ENCODE measurements at places on chromosomes 3 and 15.
A peak's percentile ranks its signal among the peaks of the same experiment; 100 is the strongest.

DNA sequence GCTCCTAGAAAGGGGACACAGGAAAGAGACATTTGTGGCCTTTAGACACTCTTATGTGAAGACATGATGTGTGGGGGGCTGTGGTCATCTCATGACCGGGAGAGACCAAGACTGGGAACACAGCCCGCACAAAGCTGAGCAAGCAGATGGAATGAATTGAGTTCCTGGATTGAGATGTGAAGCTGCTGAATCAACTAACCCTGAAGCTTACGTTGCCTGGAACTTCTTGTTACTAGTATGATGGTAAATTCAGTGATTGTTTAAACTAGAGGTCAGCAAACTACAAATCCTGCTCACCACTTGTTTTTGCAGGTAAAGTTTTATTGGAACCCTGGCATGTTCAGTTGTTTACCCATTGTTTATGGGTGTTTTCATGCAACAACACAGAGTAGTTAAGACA is 83.4 kb upstream of the BHLHE40 start:
- no peak for DNase-seq

- DNase-seq: no peak
Measured at GRCh38 chr3:138748190-138748589, 86.5 kb downstream of the PIK3CB start.

- no peak for DNase-seq
Measured at GRCh38 chr3:36318621-36319200, 61.6 kb upstream of the STAC start.

GRCh38 chr3:138923531-138923994 is 23.4 kb downstream of the FOXL2 start:
- peak; percentile 82 for DNase-seq

- DNase-seq: peak; percentile 94
Measured at GRCh38 chr3:134357914-134358811, 16.1 kb downstream of the AMOTL2 start.

Measured in HTR-8/SVneo (cell line).